ENCODE measurements at places on chromosomes 3 and 15.
A peak's percentile ranks its signal among the peaks of the same experiment; 100 is the strongest.

GRCh38 chr15:50353251-50353974, 1.6 kb downstream of the GABPB1 start:
- no peak for DNase-seq

DNA sequence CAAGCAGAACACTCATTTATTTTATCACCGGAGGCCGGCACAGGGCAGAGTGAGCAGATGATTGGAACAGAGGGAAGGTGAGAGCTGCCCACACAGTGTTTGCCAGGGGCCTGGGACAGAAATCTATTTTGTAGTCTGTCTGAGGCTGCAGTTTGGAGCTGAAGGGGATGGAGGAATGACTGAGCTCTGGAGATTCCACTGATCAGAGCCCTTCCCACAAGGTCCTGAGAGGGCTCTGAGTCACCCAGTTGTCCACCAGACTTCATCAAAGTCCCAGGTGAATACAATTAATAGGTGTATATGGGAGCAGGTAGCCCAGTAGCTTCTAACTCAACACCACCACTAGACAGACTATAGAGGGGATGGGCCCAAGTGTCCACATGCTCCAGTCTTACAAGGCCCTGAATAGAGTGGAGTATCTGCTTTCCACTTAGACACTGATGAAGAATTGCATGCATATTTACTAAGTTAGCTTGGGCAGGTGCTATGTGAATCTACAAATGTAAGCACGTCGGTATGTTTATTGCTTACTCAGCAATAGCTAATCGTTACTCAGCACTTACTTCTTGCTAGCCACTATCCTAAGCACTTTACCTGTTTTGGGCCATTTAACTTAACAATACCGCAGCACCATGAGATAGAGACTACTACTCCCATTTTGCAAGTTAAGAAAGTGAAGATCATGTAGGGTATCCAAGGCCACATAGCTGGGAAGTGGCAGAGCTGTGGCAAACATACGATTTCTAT, 2.7 kb upstream of the STARD5 start:
- DNase-seq = no peak

DNA sequence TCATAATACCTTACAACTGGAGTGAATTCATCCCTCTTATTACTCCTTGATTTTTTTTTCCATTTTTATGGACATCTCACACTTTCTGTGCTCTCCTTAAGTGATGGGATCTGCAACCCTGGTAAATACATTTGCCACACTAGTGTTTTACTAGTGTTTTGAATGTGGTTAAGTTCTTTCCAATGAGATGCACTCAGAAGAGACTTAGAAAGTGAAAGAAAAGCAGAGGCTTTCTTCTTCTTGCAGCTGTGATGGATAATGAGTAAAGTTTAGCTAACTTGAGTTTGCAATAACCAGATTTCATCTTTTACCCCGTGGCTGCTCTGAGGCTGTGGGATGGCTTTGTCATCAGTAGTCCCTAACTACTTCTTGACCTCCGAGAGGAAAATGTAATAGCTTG, 1248.4 kb downstream of the NSUN3 start:
- DNase-seq = no peak

GRCh38 chr3:50890688-50891344, 216.1 kb downstream of the DOCK3 start:
- no peak for DNase-seq

GRCh38 chr3:40593351-40593750, 68.6 kb downstream of the ZNF621 start:
- no peak for DNase-seq

DNA sequence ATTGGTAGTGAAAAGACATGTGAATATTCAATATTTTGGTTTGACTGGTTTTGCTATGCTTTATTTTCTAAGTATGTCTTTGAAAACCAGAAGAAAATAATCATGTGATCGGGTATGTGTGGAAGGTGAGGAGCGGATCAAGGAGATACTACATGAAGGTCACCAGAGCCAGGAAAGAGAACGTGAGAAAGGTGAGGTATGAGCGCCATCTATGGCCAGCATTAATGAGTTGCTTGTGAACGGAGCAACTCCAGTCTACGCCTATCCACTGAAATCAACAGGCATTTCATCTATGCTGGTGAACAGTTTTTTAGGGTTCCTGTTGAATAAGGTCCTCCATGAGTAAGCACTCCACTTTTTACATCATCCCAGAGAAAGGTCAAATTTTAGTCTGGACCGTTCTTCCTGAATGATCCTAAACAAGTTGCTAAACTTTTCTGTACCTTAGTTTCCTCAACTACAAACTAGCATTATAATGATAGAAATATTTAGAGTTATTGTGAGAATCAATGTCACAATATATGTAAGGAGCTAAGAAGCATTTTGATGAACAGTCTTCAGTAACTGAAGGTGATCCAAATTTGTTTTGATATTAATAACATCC, 1435.2 kb upstream of the CADM2 start:
- peak; percentile 31 for DNase-seq

DNA sequence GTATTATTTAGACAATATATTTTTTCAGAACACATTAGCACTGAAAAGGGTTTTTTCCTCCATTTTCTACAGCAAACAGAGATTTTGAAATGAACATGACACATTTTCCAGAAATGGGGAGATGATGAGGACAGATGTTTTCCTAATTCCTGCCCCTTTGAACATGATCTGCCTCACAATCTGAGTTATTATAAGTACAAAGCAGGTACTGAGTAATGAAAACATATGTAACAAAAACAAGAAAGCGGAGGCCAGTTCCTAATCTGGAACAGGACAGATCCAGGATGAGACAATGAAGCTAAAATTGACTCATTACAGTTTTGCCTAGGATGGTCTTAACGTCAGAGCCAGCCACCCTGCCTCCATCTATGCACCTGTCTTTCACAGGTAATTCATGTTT, 642.8 kb upstream of the NR2F2 start:
- no peak for DNase-seq

GRCh38 chr3:46359733-46360493, 6.0 kb downstream of the CCR2 start:
- DNase-seq = no peak

DNA sequence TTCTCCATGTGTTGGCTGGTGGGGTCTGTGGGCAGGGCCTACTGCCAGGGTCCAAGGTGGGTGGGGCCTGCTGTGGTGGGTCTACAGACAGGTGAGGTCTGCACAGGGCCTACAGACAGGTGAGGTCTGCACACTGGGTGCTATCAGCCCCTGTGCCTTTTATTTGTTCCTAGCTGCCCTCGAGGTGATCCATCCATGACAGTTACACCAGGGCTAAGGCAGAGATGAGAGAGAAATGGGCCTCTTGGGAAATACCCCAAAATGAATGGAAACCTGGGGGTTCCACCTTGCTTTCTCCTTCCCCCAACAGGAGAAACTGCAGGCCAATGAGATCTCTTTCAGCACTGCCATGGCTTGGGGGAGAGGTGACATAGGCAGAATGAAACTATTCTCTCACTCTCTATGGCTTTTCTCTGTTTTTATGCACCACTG, 36.4 kb downstream of the CFAP100 start:
- DNase-seq = no peak

DNA sequence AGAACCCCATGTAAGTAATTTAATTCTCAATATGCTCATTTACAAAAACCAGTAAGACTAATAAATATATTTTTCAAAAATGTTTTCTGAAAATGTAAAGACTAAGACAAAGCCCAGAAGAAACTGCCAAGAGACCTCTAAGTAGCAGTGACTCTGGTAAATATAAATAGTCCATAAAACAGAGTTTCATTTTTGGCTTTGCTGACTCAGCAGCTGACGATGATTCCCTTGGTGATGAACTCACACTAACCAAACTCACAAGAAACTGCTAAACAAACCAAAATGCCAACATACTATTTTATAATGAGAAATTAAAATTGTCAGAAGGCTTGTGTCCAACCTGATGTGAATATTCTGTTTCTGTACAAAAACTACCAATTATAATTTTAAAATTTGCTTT, 31.5 kb upstream of the IMPG2 start:
- no peak for DNase-seq
